ENCODE measurements at places on chromosomes 2 and 18. TPM values are rescaled to one million over a fixed set of nuclear protein-coding genes. Genes with fewer than 3 reads are reported as not detected.

TSPYL6 gene
- total RNA-seq = not detected

DNA sequence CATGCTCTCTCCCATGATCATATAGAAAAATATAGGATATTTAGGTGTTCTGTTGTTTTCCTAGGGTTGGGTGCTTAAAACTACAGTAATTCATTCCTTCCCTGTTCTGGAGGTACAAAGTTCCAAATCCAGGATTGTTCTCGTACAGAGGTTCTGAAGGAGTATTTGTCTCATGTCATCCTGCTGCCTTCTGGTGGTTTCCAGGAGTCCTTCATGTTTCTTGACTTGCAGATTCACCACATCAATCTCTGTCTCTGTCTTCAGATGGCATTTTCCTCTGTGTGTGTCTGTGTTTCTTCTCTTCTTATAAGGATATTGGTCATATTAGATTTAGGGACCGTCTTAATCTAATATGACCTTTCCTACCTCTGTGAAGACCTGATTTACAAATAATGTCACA lies 397.9 kb downstream of the NYAP2 start:
- DNase-seq = peak; percentile 1

DNA sequence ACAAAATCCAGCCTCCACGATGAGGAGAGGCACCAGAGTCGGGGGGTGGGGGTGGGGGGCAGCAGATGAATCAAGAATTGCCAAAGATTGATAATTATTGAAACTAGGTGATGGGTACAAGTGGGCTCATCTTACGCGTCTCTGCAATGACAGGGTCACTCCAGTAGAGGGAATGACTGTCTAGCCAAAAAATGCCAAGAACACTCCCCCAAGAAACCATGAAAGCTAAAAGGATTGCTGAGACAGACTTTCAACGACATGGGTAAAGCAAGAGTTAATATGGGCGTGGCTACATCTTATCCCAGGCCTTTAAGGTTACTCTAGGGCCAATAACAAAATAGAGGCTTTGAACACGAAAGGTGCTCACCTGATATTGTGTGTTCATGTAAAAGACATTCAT lies 86.5 kb downstream of the STK39 start:
- peak; percentile 23 for DNase-seq

DNA sequence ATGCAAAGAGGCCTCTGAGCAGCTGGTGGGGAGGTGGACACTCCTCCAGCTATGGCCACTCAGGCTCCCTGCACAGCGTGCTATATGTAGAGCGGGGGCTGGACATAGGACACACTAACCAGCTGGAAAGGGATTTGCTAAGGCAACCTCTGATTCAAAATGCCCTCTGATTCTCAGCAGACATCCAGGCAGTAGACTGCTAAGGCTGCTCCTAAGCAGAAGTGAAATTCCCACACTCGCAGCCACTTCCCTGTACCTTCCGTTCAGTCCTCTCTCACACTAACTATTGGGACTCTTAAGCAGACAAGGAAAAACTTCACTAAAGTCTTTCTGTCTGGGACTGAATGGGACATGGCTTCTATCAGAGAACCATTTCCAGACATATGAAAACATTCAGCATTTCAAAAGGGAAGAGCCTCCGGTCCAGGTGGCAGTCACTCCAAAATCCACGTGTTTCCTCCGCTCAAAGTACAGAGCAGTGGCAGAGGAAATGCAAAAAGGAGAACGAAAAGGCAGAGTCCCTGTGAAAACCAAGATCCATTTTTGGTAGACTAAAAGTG lies 265.8 kb downstream of the TTC32 start:
- DNase-seq = no peak

DNA sequence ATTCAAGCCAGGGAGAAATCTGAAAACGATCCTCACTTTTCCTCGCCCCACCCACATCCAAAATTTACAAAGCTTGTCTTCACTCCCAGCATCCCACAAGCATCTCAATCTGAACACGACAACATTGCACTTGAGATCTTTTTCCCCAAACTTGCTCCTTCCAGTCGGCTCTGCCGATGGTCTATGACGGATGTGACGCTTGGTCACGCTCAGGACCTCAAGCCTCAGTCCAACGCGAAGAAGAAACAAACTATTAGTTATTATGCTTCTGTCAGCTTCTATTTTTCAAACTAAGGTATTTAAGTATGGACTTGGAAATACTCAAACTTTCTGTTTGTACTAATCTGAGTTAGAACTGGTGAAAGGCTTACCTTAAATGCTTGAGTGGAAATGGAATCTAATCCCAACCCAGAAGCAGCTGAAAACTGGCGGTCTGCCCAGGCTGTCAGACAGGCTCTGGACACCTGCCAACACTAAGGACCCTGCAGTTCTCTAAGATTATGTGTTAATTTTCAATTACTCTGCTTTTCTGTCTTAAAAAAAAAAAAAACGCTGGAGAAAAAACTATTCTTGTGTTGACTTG lies 132.1 kb upstream of the DNMT3A start:
- DNase-seq = peak; percentile 49

GRCh38 chr2:151238527-151239487 lies 22.9 kb downstream of the RBM43 start:
- DNase-seq = peak; percentile 73

ZNF24 gene
- total RNA-seq = 20.7 TPM

DNA sequence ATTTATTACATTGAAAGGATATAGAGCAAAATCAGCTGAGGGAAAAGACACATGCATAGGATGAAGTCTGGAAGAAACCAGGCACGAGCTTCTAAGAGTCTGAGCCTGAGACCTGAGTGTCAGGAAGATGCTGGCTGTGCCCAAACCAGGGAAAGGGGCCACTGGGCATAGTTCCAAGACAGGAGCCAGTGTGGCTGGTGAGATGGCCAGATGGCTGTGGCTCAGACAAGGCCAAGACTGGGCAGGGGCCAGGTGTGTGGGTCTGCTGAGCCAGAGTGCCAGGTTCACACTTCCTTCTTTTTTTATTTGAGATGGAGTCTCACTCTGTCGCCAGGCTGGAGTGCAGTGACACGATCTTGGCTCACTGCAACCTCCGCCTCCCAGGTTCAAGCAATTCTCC lies 95.5 kb upstream of the ATG16L1 start:
- no peak for DNase-seq

DNA sequence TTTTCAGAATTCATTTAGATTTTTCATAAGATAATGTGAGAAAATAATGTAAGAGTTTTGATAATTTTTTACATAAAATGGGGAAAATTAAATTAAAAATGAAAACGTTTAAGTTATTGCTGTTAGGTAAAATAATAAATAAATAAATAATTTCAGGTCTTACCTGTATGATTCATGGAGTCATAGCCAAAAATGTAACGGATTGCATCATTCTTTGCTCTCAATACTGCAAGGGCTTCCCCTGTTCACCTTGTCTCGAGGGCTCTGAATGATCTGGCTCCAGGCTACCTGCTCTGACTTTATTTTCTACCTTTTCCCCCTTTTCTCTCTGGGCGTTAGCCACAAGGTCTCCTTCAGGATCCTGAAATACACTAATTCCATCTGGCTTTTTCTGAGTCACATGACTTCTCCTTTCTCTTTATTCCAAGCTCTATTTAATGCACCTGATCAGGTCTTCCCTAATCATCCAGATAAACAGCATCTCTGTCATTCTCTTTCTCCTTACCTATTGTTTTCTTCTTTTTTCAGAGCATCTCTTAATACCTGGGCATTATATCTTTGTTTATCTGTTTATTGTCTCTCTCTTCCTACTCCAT lies 30.0 kb upstream of the CFAP36 start:
- DNase-seq = no peak

DNA sequence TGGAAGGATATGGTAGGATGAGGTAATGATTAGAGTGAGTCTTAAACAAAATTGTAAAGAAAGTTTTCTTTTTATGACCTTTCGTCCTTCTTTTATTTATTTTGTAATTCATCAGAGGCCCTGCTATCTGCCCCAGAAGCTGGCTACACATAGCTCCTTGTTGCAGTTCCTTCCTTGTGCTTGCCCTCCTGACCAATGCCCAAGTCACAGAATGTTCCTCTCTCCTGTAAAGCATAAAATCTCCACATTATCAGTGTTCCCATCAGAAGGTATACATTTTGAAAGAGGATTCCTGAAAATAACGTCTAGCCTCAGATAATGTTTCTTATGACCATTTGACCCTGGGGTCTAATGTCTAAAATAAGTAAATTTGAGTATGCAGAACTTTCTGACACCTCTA lies 78.3 kb downstream of the RND3 start:
- DNase-seq = no peak

INHBB gene
- total RNA-seq = 21.1 TPM

HOXD3 gene
- 6.5 TPM for total RNA-seq

GRCh38 chr2:45166229-45166890 lies 157.1 kb upstream of the SIX2 start:
- no peak for DNase-seq

GRCh38 chr2:177393203-177393755 lies 706 bp downstream of the AGPS start:
- DNase-seq = peak; percentile 28

- DNase-seq = peak; percentile 40
These were observed 473.9 kb upstream of the CDH2 start for GRCh38 chr18:28650860-28651259.

DNA sequence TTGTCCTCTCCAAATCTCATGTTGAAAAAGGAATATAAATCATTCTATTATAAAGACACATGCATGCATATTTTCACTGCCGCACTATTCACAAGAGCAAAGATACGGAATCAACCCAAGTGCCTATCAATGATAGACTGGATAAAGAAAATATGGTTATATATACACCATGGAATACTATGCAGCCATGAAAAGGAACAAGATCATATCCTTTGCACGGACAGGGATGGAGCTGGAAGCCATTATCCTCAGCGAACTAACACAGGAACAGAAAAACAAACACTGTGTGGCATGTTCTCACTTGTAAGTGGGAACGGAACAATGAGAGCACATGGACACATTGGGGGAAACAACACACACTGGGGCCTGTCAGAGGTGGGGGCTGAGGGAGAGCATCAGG lies 28.1 kb upstream of the PARD3B start:
- DNase-seq = no peak

TRIM54 gene
- total RNA-seq = 1.2 TPM

DNA sequence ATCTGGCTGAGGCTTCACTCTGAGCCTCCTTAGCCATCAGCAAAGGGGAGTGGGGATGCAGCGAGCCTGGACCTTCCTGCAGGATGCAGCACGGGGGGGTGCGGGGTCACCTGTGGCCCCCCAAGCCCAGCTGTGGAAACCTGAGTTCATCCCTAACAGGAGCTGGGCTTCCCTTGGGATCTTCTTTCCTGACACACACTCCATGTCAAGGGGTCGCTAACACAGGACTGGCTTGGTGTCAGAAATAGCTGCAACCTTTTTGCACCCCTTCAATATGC lies 174.7 kb downstream of the RTP5 start:
- DNase-seq = no peak

DNA sequence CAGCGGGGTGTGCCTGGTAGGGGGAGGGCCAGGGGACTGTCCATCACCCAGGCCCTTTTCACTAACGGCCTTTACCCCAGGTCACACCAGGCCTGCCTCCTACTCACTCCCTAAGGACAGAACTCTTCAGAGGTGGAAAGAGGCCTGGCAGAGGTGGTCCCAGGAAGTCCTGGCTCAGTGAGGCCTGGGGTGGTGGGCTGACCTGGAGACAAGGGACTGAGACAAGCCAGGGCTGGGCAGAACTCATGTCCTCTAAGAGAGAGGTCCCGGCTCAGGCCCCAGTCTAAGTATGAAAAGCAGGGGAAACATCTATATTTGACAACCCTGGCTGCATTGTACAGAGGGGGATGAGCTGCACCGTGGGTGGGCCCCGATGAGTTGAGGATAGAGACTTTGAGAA lies 65.9 kb upstream of the TEX51 start:
- DNase-seq = no peak

Data from lung microvascular endothelial cell (primary cell).